Stimulated activated CD4-positive, alpha-beta T cell treated with anti-CD3 and anti-CD28 coated beads, Interleukin-1b, Interleukin-23, amount 100 ng/mL, for 24 hours (primary cell): ENCODE measurements at places on chromosomes 16 and 17.
A peak's percentile ranks its signal among the peaks of the same experiment; 100 is the strongest.

GRCh38 chr16:79874391-79874790, 273.9 kb upstream of the MAF start:
- DNase-seq, result no peak

DNA sequence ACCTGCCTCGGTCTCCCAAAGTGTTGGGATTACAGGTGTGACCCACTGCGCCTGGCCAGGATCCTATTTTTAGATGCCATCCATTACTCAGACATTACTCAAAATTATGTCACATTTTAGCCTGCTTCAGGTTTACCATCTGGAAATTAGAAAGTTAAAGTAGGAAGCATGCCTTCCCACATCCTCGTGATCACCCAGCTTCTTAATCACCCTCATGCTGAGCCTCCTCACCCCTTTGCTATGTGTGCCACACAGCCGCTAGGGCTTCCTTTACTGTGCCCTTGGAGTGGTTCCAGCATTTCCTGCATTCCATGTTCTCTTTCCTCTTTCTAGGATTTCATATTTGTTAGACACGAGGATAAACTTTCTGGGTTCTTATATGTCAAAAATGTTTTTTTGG, 9.3 kb downstream of the ADORA2B start:
- DNase-seq, result no peak

- no peak for DNase-seq
Measured at GRCh38 chr16:65540901-65541300, 419.0 kb upstream of the CDH11 start.

- no peak for DNase-seq
Measured at GRCh38 chr17:47660064-47660492, 10.4 kb downstream of the KPNB1 start.

GRCh38 chr17:45306094-45306493, 10.7 kb downstream of the MAP3K14 start:
- DNase-seq, result no peak

DNA sequence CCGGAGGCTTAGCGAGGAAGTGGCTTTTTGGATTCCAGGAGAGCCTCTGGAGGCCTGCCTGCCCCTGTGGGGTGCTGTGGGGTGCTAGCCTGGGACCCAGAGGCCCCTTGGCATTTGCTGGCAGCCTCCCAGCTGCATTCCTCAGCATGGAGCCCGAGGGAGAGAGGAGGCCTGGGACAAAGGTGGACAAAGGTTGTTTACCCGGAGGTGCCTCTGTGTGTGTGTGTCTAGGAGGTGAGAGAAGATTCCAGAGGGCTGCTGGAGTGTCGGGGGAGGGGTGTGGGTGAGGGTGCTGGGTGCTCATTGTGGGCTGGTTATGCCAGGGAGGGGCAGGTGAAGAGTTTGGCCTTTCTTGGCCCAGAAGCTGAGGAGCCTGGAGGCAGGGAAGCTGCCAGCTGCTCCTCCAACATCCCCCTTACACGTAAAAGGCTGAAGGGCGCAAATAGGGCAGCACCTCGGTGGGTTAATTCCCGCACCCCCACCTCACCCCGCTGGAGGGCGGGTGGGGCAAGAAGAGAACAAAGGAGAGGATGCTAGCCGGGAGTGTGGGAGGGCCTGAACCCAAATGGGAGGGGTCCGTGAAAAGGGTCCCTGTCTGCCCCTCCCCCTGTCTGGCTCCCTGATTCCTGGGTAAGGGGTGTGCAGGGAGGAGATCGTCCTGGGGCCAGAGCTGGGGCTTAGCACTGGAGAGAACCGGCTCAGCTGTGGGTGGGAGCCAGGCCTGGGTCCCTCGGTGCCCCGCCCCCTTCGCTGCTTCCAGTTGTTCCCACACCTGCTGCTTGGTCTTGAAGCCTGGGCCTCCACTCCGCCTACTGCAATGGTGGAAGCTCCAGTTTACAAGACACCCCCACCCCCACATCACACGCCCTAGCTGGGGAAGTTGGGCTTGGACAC, 9.9 kb downstream of the HEXIM2 start:
- DNase-seq, result no peak

DNA sequence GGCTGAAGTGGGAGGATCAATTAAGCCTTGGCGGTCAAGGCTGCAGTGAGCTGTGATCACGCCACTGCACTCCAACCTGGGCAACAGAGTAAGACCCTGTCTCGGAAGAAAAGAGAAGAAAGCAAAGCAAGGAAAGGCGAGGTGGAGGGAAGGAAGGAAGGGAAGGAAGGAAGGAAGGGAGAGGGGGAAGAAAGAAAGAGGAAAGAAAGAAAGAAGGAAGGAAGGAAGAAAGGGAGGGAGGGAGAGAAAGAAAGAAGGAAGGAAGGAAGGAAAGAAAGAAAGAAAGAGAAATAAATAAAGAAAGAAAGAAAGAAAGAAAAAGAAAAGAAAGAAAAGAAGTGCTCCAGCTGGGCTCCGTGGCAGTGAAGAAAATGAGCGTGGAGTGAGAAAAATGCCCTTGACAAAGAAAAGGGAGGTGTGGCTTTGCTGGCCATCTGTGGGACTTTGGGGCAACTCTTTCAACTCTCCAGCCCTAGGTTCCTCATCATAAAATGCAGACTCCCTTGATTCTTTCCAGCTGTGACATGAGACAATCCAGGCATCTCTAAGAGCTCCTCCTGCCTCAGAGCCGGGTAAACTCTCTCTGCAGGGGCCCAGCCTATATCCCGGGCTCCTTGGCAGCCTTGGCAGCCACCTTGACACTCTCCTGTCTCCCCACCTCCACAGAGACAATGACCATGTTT, 2.4 kb downstream of the GSDMA start:
- no peak for DNase-seq

GRCh38 chr16:66874079-66874775, 6.1 kb upstream of the PDP2 start:
- DNase-seq, result no peak

GRCh38 chr17:1367351-1367745, 32.7 kb downstream of the YWHAE start:
- DNase-seq, result no peak

GRCh38 chr16:12752159-12752558, 51.5 kb downstream of the CPPED1 start:
- no peak for DNase-seq

DNA sequence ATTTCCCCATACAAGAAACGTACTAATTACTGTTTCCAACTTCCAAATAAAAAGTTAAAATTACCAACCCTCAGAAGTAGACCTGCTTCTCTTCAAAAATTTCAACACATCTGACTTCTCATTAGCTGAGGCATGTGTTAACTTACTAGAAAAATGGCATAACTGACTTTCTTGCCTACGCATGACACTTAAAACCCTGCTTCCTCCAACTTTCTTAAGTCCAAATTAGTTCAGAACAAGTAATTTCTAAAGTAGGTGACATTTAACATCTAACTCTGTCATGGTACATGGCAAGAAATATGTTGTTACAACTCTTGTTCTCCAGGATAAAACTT, 6.7 kb downstream of the USP7 start:
- no peak for DNase-seq

DNA sequence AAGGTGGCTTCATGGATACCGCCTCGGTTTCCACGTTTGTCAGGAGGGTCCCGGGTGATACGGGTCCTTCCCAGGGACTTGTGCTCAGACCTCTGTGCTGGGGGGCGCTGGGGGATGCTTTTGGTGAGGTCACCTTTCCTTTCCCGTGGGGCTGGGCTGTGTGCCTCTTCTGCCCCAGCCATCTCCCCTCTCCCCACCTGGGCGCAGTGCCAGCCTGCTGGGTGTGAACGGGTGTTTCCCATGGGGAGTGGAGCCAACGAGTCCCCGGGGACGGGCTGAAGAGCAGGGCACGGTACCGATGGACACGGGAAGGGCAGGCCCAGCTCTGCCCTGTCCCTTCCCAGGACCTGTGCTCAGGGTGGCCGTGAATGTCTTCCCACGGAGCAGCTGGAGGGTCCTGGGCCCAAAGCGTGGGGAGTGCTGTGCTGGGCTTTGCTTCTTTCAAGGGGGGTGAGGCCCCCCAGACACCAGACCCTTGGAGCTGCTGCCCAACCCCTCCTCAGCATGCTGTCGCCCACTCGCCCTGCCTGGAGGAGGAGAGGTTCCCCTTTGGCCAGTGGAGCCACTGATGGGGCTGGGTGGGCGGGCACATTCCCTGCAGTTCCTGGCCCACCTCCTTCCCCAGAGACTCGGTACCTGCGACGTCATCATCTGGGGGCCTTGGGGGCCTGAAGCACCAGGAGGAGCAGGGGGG, 15.5 kb downstream of the TELO2 start:
- DNase-seq, result no peak

GRCh38 chr16:88385112-88385594, 2.4 kb downstream of the ZNF469 start:
- no peak for DNase-seq

DNA sequence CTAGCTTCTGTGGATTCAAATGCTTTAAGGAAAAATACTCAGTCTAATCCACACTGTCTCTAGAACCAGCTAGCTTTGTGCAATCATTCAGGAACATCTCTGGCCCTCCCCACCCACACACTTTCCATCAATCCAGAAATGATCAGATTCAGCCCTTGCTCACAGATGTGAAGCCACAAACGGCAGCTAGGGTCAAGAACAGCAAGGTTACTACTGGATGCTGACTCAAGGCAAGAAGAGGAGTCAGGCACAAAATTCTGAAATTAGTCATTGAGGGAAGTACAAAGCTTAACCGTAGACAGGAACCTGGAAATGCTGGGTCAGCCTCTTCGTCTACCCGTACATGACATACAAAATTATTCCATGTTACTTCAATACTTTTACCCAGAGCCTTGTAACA, 174.6 kb downstream of the CDH13 start:
- DNase-seq, result no peak

GRCh38 chr17:65489413-65490155, 71.9 kb downstream of the AXIN2 start:
- DNase-seq, result no peak

GRCh38 chr17:40551091-40551878, 14.0 kb downstream of the CCR7 start:
- no peak for DNase-seq

DNA sequence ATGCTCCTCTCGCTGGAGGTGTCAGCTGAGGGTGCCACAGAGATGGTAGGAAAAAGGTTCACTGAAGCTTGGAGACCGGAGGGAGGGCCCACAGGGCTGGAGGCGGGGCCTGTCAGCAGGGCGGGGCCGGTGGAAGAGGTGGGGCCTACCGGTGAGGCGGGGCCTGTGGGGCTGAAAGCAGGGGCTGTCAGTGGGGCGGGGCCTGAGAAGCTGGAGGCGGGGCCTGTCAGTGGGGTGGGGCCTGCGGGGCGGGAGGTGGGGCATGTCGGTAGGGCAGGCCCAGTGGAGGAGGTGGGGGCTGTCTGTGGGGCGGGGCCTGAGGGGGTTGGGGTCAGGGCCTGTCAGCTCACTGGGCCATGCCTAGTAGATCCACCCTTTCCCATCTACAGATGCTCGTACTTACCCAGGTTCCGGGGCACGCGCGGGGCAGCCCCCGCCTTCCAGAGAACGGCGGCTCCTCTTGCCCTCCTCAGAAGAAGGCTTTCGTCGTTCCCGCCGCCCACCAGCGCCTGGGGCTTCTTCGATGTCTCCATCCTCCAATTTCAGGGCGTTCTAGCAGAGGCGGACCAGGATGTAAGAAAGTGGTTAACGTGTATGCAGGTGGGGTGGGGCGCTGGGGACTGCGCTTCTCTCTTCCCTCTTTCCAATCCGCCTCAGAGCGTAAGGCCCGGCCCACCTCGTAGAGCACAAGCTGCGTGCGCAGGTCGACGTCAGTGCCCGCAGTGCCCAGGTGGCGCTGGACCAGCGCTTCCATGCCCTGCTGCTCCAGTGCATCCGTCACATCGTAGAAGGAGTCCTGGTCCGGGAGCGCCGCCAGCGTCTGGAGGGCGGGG, 9.8 kb downstream of the TMEM208 start:
- peak; percentile 75 for DNase-seq

GRCh38 chr16:3467182-3467581, 23.7 kb downstream of the NAA60 start:
- DNase-seq, result no peak

DNA sequence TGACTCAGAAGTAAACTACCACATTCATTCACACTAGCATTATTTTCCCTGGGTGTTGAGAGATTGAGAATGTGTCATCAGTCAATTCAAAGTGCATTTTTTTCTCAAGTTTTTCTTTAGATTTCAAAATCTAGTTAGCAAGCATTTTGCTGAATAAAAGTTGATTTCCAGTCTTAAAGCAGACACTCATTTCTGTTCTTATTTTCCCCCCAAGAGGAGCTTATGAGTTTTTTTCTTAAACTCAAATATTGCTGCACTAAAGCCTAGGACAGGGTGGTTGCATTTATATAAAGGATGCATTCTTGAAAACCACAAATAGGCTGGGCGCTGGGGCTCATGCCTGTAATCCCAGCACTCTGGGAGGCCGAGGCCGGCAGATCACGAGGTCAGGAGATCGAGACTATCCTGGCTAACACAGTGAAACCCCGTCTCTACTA, 15.3 kb downstream of the CDH3 start:
- DNase-seq, result no peak

DNA sequence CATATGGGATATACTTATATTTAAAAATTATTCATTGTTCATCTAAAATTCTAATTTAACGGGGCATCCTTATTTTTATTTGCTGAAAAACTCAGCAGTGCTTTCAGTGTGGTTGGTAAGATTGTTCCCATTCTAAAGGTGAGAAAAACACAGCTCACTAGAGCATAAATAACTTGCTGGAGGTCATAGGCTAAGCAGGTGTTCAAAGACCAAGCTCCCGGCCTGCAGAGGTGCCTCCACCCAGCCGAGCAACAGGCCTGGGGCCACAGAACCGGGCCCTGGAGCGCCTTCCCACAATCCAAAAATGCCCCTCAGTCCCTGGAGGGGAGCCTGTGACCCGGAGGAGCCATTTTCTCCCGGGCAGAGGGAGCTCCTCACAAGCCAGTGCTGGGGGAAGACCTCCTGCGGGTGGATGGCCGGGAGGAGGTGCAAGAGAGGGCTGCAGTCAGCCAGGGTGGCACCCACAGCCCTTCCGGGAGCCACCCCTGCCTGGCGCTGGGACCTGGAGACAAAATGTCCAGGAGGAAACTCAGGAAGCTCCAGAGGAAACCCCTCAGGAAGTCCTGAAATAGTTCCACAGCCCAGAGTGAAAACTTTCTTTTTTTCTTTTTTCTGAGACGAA, 14.7 kb downstream of the ABR start:
- no peak for DNase-seq

DNA sequence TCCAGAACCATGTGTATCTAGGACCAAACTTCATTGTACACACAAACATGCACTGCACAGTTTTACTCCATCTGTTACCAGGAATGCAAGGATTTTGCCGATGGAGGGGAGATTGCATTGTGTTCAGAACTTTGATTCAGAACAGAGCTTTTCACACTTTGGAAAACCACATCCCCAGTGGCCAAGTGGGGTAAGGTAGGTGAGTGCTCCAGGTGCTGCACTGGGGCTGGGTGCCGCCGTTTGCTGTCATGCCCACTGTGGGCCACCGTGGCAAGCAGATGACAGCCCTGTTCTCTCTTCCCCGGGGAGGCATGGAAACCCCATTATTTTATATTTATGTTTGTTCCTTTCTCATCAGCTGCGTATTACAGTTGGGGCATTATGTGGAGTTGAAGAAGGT, 29.3 kb upstream of the JPH3 start:
- DNase-seq, result no peak

DNA sequence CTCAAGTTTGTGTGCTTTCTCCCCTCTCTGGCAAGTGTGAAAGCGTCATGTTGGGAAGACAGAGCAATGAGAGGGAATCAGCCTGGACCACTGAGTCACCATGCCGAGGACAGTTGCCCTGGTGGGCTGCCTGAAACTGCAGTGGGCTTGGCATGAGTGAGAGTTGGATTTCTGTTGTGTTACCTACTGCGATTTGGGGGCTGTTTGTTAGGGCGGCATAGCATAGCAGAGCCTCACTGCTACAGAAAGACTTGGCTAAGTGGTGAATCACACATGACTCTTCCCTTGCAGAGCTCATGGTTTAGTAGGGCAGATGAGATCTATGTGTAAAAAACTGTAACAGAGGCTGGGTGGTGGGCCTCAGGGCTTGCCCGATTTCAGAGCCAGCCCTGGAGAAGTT, 324.6 kb downstream of the C16orf95 start:
- DNase-seq, result no peak

GRCh38 chr17:33292201-33292980, 704 bp downstream of the ASIC2 start:
- DNase-seq, result no peak
